ENCODE measurements at places on chromosomes 16 and 17. TPM values are rescaled to one million over a fixed set of nuclear protein-coding genes. Genes with fewer than 3 reads are reported as not detected.
A peak's percentile ranks its signal among the peaks of the same experiment; 100 is the strongest.

The MPV17L gene
- total RNA-seq: 0.09 TPM

DNA sequence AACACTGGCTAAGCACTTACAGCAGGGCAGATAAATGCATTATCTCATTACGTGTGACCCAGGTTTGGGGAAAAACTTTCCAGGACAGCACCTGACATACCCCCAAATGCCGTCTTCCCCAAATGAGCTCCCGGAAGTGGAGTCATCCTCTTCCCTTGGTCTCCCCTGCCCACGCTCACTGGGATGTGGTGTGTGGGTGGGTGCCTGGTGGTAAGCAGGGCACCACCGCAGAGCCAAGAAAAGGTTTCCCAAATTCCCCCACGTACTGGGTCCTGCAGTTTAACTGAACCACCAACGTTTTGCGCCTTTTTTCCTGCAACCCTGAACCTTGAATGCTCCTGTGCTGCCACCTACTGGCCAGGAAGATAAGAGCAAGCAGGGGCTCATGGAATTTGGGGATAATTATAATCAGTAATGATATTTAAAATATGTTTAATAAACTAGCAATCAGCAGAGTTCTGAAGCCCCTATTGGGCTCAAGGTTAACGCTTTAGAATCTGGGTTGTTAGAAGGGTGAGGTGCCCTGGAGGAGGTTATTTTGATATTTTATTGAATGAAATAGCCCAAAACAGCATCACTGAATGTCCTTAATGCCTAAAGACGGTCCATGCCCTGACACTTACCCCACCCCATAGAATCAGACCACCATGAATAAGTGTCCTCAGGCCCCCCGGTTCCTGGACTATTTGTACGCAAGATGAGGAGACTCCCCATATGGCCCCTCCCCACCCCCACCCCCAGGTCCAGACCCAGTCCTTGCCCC, 8.0 kb downstream of the SPPL2C start:
- peak; percentile 26 for DNase-seq

GRCh38 chr17:82836823-82837357, 2.9 kb downstream of the ZNF750 start:
- no peak for DNase-seq

GRCh38 chr16:87451563-87452210, 41.1 kb downstream of the ZCCHC14 start:
- no peak for DNase-seq

- no peak for DNase-seq
Observed at GRCh38 chr17:28745786-28746411, 2.1 kb downstream of the TRAF4 start.

DNA sequence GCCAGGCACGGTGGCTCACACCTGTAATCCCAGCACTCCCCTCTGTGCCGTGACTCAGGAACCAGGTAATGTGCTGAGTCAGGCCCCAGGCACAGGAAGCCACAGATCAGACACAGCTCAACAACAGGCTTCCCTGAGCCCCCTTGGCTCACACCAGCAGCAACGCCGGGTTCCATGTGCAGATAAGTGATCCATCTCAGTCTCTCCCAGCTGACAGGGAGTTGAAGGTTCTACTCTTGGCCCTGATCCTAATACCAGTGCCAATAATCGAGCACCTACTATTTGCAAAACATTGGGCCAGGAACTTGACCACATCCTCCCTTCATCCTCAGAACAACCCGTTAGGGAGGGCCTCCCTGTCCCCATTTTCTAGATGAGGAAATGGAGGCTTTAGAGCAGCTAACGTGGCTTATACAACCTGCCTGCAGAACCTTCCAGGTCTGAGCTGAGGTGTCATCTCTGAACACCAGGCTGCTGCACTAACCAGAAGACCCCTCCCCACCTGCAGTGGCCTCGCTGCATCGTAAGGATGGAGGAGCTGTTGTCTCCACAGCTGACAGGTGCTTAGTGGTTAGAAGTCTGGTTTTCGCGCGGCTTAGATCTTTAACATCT, 64.8 kb upstream of the AMZ2 start:
- DNase-seq: peak; percentile 54

Data from activated T-helper 2 cell treated with anti-CD3 and anti-CD28 coated beads, Interferon-gamma antibody, Interleukin-2, Interleukin-4, amounts not matched to agents 10 μg/mL and 5 μg/mL and 100 μg/mL, durations not matched to agents 14 hours and 24 hours and 36 hours (primary cell).